B cell (primary cell): ENCODE measurements at places on chromosomes 2 and 18. TPM values are rescaled to one million over a fixed set of nuclear protein-coding genes. Genes with fewer than 3 reads are reported as not detected.

DNA sequence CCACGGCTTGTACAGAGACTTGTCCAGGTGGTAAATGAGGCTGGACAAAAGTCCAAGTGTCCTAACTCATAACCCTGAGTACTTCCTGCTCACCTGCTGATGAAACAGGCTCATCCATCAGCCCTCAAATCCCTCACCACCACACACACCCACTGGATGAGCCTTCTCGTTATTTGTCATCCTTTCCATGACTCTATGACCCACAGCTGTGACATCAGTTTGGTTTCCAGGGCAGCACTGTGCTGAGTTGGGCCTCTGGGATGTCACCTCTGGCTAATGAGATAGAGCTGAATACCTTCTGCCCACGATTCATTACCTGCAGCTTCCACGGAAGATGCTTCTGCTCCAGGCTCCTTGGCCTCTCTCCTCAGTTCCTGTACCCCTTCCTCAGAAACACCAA lies 39.4 kb downstream of the SLC14A2 start:
- H3K4me1 ChIP-seq = no peaks in the 10 kb centered on the region
- no peaks in the 10 kb centered on the region for H3K36me3 ChIP-seq
- no peak overlapping the region for H3K4me3 ChIP-seq
- DNase-seq = no peak

DNA sequence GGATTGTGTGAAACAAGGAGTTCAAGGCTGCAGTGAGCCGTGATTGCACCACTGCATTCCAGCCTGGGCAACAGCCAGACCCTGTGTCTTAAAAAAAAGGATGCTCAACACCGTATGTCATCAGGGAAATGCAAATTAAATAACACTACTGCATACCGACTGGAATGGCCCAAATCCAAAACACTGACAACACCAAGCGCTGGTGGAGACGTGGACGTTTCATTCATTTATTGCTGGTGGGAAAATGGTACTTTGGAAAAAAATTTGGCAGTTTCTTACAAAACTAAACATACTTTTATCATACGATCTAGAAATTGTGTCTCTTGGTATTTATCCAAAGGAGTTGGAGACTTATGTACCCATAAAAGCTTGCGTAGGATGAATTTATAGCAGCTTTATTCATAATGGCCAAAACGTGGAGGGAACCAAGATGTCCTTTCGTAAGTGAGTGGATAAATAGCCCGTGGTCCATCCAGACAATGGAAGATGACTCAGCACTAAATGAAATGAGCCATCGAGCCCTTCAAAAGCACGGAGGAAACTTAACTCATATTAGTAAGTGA lies 24.2 kb downstream of the NEU4 start:
- H3K4me1 ChIP-seq = no peaks in the 10 kb centered on the region
- no peak overlapping the region for H3K4me3 ChIP-seq
- no peak overlapping the region for H3K27ac ChIP-seq
- H3K36me3 ChIP-seq = no peaks in the 10 kb centered on the region
- no peak for DNase-seq

GRCh38 chr2:213066443-213066743 lies 85.0 kb downstream of the IKZF2 start:
- peaks cover 3% of the 10 kb centered on the region for H3K4me1 ChIP-seq
- no peak overlapping the region for H3K4me3 ChIP-seq
- no peak overlapping the region for H3K27ac ChIP-seq
- no peak for DNase-seq

DNA sequence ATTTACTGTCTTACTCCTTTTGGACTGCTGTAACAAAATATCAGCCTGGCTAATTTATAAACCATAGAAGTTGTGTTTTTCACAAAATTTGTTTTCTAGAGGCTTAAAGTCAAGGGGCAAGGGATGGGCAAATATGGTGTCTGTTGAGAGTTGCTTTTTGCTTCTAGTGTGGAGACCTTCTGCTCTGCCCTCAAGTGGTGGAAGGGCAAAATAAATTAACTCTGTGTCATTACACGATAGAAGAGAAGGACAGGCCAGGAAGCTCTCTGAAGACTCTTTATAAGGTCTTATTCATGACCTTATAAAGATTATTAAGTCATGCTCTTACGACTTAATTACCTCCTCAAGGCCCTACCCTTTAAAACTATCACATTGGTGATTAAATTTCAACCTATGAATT lies 181.2 kb upstream of the LRATD1 start:
- no peaks in the 10 kb centered on the region for H3K27me3 ChIP-seq
- H3K27ac ChIP-seq = no peak overlapping the region
- no peaks in the 10 kb centered on the region for H3K4me1 ChIP-seq

DNA sequence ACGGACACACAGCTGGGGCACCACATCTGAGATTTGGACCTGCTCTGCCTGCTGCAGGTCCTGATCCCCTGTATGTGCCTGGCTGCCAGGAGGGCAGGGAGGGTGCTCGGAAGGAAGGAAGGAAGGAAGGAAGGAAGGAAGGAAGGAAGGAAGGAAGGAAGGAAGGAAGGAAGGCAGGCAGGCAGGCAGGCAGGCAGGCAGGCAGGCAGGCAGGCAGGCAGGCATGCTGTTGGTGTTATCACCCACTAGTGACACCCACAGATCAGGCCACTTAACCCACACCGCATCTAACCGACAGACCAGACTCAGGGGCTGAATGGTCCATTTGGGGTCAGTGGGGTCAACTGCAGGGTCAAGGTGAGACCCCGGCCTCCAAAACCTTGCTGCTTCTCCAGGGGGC lies 5.8 kb downstream of the KLHL30 start:
- H3K36me3 ChIP-seq = no peaks in the 10 kb centered on the region
- H3K4me3 ChIP-seq = no peak overlapping the region
- no peak for DNase-seq
- peaks cover 3% of the 10 kb centered on the region for H3K27me3 ChIP-seq

- H3K27ac ChIP-seq = no peak overlapping the region
- H3K27me3 ChIP-seq = no peaks in the 10 kb centered on the region
- H3K4me3 ChIP-seq = no peak overlapping the region
- DNase-seq = no peak
- H3K36me3 ChIP-seq = no peaks in the 10 kb centered on the region
Measured at GRCh38 chr2:129819855-129820254, 159.6 kb upstream of the RAB6C start.

GRCh38 chr2:238163481-238164198 lies 4.9 kb downstream of the ERFE start:
- no peak overlapping the region for H3K4me3 ChIP-seq
- H3K36me3 ChIP-seq = peaks cover 2% of the 10 kb centered on the region
- H3K4me1 ChIP-seq = peaks cover 16% of the 10 kb centered on the region

DNA sequence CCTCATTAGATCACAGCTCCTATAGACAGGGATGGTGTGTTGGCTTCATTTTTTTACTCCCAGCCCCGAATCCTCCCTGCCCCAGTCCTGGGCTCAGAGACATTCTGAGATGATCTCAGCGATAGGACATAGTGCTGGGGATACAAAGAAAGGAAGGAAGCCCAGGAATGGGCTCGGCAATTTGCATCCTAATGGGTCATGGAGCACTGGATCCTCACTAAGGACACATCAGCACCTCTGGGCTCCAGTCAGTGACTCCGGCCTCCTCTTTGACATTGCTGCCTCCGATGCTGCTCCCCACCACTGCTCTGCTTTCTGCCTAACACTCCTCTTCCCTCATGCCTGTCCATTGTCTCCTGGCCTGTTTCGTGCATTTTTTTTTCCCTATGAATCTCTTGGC lies 489.1 kb downstream of the STK39 start:
- H3K4me3 ChIP-seq = no peak overlapping the region
- H3K4me1 ChIP-seq = no peaks in the 10 kb centered on the region
- no peak overlapping the region for H3K27ac ChIP-seq
- no peaks in the 10 kb centered on the region for H3K36me3 ChIP-seq
- no peak for DNase-seq

DNA sequence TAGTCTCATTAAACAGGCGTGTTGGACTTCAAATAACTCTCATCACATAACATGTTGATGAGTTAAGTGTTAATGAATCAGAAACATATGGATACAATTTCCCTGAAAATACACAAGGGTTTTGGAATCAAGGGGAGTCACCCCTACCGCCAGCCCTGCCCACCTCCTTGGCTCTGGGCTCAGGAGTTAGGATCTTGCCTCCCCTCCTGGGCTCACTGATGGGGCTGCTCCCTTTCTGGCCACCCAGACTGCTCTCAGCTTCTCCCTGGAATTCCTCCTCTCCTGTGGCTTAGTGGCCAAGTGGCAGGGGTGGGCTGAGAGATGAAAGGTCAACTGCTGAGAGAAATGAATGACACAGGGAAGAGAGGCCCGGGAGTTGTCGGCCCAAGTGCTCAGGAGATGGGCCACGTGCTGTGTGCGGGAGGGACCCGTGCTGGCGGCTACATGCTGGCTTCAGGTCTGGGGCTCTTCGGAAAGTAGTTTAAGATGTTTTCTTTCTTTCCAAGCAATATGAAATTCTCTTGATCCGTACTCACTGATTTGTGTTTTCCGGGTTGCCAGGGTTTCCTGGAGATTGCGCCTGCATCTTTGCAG lies 55.8 kb upstream of the TNP1 start:
- no peak for DNase-seq
- H3K27me3 ChIP-seq = no peaks in the 10 kb centered on the region
- H3K4me3 ChIP-seq = no peak overlapping the region
- no peak overlapping the region for H3K27ac ChIP-seq
- no peaks in the 10 kb centered on the region for H3K36me3 ChIP-seq

DNA sequence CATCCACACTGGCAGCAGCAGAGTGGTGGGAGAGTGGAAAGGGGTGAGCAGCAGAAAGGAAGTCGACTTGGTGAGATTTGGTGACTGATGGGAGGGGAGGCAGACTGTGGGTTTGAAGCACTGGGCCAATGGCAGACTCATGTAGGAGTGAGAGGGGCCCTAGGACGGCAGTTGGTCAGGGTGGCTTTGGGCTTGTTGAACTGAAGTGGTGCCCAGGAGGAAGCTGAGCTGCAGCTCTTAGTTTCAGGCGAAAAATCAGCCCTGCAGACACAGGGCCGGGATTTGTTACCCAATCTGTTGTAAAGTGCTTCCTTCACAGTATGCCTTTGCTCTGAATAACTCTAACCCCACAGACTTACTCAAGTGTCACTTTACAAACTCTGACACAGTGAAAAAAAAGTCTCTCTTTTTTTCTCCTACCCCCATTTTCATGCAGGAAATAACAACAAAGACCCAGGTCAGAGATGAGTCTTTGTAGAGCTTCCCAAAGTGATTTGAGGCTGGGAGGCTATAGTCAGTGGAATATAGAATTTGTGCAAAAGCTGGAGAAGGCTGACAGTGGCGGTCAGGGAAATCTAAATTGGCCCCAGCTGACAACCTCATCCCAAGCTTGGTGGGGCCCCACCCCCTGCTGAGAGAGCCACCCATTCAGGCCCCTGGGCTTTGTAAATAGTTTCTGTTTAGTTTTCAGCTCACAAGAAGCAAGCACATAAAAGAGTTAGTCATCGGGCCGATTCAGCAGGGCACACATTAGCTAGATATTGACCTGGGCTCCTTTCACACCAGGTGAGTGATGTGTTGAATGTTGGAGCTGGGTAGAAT lies 226.9 kb downstream of the VAPA start:
- DNase-seq = no peak
- H3K4me3 ChIP-seq = no peak overlapping the region
- H3K4me1 ChIP-seq = no peaks in the 10 kb centered on the region

DNA sequence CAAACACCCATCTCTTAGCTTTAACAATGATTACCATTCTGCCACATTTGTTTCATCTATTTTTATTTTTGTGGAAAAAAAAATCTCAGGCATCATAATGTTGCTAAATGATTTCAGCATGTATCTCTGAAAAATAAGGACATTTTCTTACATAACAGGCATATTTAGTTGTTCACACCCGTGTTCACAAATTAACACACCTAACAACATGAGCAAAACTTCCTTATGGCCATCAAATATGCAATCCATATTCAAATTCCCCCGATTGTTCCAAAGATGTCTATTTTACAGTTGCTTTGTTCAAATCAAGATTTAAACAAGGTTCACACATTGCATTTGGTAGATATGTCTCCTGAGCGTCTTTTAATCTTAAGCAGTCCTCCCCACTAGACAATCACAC lies 29.2 kb downstream of the TMEM177 start:
- H3K27me3 ChIP-seq = no peaks in the 10 kb centered on the region
- H3K36me3 ChIP-seq = no peaks in the 10 kb centered on the region
- DNase-seq = no peak
- H3K4me3 ChIP-seq = no peak overlapping the region

DNA sequence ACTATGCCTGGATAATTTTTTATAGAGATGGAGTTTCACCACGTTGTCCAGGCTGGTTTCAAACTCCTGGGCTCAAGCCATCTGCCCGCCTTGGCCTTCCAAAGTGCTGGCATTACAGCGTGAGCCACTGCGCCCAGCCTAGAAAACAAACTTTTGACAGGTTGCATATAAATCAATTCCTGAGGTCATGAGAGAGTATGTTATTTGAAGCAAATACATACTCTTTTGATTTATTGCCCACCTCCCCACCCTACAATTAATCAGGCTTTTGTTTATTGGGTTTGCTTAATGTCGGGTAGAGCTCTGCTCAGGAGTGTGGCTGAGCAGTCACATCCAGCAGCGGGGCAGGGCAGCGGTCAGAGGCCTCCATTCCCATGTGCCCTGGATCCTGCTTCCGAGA lies 37.9 kb upstream of the ASB1 start:
- no peaks in the 10 kb centered on the region for H3K27me3 ChIP-seq
- no peak for DNase-seq
- H3K27ac ChIP-seq = no peak overlapping the region
- no peaks in the 10 kb centered on the region for H3K36me3 ChIP-seq
- H3K4me1 ChIP-seq = no peaks in the 10 kb centered on the region

GRCh38 chr18:6363216-6363615 lies 51.5 kb downstream of the L3MBTL4 start:
- H3K4me3 ChIP-seq = no peak overlapping the region
- no peaks in the 10 kb centered on the region for H3K4me1 ChIP-seq
- H3K36me3 ChIP-seq = no peaks in the 10 kb centered on the region
- H3K27me3 ChIP-seq = no peaks in the 10 kb centered on the region
- no peak overlapping the region for H3K27ac ChIP-seq

DNA sequence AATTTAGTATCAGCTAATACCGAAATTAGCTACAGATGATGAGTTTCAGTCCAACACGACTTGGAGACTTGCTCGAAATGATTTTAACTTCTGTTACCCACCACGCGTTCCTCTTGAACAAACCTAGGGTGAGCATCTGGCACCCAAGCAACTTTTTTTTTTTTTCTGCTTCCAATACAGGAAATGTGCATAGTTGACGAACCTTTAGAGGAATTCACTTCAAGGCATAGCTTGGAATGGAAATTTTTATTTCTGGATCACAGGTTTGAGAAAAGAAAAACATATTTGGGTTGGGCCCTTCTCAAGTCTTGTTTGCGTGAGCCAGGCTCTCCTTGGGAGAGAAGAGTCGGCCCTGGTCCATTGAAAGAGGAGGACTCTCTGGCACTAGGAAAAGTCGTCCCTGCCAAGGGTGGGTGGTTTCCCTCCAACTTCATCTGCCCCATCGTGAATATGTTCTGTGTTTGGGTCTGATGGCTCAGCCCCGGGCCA lies 37.4 kb upstream of the RPL31 start:
- no peak for DNase-seq
- H3K27me3 ChIP-seq = no peaks in the 10 kb centered on the region
- no peaks in the 10 kb centered on the region for H3K36me3 ChIP-seq
- H3K4me1 ChIP-seq = no peaks in the 10 kb centered on the region
- no peak overlapping the region for H3K4me3 ChIP-seq
- H3K27ac ChIP-seq = no peak overlapping the region

Gene FLACC1
- total RNA-seq = 5.0 and 5.1 TPM in 2 replicates

Gene SMYD1
- not detected in 2 replicates for total RNA-seq

Gene ELOA2
- total RNA-seq = not detected in 2 replicates

Gene POTEI
- total RNA-seq = not detected in 2 replicates

Gene HOXD8
- total RNA-seq = not detected in 2 replicates

Gene DSEL
- 0.32 and 0.37 TPM in 2 replicates for total RNA-seq

Gene GAREM2
- 1.7 and 1.8 TPM in 2 replicates for total RNA-seq

Gene TUBB8B
- 0.49 and 0.95 TPM in 2 replicates for total RNA-seq
